ENCODE measurements at places on chromosomes 7 and 10.
A peak's percentile ranks its signal among the peaks of the same experiment; 100 is the strongest.

- peak; percentile 8 for DNase-seq
These were observed 731.4 kb downstream of the KCNMA1 start for GRCh38 chr10:76906256-76906655.

- no peak for DNase-seq
These were observed 56.9 kb downstream of the RBM20 start for GRCh38 chr10:110700947-110701616.

DNA sequence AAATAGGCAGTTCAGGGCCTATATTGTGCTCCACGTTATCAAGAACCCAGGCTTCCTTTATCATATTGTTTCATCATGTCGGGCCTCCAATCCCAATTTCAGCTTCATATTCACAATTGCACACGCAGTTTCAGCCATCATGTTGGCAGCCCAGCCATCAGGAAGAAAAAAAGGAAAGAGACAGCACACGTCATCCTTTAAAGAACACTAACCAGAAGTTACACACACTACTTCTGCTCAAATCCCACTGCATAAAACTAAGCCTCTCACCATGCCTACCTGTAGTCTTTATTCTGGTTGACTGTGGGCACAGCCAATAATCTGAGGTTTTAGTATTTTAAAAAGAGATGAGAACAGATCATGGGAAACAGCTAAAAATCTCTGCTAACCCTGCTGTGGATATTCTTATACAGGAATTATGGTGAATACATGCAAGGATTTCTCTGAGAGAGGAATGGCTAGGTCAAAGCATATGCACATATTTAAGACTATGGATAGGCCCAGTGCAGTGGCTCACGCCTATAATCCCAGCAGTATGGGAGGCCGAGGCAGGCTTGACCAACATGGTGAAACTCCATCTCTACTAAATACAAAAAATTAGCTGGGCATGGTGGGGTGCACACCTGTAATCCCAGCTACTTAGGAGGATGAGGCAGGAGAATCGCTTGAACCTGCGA is 534.4 kb downstream of the ETV1 start:
- DNase-seq = no peak

DNA sequence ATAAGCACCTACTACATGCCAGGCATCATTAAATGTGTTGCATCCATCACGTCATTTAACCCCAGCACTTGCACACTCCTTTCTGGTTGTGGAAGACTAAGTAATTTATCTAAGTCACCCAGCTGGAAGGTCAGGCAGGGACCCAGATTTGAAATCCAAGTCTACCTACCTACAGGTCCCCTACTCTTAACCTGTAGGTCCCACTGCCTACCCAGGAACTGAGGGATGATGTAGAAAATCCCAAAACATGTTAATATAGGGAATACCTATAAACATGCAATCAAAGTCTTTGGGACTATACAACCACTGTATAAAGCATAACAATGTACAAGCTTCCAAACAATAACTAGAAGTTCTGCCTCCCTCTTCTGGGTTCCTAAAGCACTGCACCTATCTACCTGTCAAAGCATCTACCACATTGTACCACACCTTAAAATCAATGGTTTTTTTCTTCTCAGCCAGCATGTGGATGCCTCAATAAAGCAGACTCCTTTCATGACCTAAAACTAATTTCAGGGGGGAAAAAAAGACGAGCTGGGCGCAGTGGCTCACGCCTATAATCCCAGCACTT is 5.6 kb downstream of the IL6 start:
- DNase-seq = peak; percentile 26

GRCh38 chr10:72079356-72079755 is 9.0 kb downstream of the SPOCK2 start:
- no peak for DNase-seq

- DNase-seq = no peak
These were observed 118.4 kb downstream of the NSUN6 start for GRCh38 chr10:18532881-18533535.

DNA sequence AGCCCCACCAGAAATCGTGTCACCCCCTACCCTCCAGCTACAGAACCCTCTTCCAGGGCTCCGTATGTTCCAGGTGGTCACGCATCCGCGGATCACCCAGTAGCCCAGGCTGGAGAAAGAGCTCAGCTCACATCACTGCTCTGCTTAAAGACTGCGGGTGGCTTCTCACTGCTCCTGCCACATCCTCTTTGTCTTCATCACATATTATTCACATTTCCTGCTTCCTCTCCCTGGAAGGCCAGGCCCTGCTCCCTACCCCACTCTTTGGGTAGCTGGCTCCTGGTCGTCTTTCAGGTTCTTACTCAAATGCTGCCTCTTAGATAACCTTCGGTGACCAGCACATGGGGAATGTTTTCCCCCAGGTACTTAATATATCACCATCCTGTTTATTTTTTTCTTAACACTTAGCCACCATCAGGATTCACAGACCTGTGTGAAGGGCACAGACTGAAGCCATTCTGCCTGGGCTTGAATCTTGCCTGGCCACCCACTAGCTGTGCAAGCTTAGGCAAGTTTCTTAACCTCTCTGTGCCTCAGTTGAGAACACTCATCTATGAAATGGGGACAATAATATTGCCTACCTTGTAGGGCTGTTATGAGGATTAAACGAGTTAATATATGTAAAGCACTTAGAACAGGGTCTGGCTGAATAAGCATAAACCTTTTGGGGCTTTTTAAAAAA is 307.8 kb downstream of the PRPF18 start:
- DNase-seq = no peak

GRCh38 chr7:38574086-38574485 is 57.1 kb downstream of the AMPH start:
- DNase-seq = no peak

DNA sequence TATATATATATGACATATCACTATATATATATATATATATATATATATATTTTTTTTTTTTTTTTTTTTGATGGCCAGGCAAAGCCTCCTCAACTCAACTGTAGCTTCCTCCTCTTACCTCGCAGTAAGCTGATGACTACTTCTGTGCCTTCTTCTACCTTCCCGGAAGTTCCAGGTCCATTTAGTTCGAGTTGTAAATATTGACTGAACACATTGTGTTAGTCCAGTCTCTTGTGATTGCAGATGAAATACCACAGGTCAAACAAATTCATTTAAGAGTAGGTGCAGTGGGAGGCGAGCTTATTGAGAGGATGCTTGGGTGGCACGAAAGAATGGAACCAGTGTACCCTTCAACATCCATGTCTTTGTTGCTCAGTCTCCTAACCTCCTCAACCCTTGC is 144.6 kb downstream of the ST7 start:
- DNase-seq = no peak

All from fibroblast of villous mesenchyme (primary cell).